ENCODE measurements at places on chromosomes 7 and 10. TPM values are rescaled to one million over a fixed set of nuclear protein-coding genes. Genes with fewer than 3 reads are reported as not detected.

SPAM1 gene
- not detected for total RNA-seq

- no peak for DNase-seq
Measured at GRCh38 chr7:66213637-66214036, 8.5 kb downstream of the TPST1 start.

GRCh38 chr10:49768329-49768728 lies 6.2 kb upstream of the OGDHL start:
- no peak for DNase-seq

- no peak for DNase-seq
Measured at GRCh38 chr7:150412518-150413488, 33.7 kb downstream of the ZNF775 start.

GRCh38 chr10:77173615-77174461 lies 463.8 kb downstream of the KCNMA1 start:
- peak; percentile 63 for DNase-seq

DNA sequence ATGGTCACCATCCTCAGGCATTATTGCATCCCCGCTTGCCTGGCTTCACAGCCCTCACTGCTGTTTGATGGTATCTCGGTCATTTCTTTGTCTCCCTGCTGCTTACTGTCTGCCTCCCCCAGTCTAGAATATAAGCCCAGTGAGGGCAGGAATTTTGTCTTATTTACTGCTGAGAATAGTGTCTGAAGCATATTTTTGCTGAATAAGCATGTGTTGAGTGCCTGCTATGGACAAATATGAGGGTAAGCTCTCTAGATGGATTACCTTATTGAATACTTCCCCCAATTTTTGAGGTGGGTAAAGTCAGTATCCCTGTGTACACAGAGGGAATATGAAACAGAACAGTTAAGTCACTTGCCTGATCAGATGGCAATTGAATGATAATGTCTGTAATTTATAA lies 36.5 kb upstream of the CABCOCO1 start:
- DNase-seq = no peak
